HuH-7 (cell line): ENCODE measurements at places on chromosomes 6 and 20.

DNA sequence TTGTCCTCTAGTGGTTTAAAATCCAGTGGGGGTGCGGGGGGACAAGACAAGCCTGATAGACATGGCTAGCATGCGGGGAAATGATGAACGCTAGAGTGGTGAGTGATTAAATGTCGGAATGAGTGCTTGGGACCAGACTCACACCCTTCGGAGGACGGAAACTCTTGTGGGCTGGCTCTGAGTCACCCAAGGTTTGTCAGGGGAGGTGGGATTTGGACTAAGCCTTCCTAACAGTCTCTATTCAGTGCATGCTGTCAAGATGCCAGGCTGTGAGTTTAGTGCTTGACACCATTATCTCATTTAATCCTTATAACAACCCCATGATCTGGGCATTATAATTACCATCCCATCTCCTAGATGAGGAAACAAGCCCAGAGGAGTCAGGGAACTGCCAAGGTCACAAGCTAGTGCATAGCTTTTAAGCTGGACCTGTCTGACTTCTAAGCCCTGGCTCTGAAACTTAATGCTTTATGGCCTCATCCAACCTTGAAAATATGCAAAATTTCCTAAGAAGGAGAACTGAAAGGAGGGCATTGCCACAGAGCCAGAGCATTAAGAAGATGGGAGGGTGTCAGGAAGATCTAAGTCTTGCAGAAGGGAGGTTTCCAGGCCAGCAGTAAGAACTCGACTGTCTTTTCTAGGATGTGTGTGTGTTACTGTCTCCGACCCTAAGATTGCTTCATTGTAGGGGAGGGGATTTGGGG is 168.7 kb upstream of the LRFN2 start:
- no peak for DNase-seq

DNA sequence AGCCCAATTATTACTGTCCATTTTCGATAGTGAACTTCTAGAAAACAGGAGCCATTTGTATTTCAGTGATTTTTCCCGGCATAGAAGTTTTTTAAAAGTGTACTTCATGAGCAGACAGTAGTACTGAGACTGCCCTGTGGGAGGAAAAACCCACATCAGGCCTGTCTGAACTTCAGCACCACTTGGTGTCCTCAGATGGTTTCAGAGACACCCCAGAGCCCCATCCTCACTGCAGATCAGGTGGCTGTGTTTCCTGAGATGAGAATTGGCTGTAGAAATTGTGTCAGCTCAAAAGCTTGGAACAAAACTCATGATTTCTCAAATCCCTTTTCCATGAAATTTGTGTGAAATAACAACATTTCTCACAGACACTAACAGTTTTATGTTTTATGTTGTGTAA is 110.0 kb upstream of the RIN2 start:
- DNase-seq, result no peak

GRCh38 chr6:169989594-169989993 is 238.2 kb downstream of the ERMARD start:
- DNase-seq, result no peak

DNA sequence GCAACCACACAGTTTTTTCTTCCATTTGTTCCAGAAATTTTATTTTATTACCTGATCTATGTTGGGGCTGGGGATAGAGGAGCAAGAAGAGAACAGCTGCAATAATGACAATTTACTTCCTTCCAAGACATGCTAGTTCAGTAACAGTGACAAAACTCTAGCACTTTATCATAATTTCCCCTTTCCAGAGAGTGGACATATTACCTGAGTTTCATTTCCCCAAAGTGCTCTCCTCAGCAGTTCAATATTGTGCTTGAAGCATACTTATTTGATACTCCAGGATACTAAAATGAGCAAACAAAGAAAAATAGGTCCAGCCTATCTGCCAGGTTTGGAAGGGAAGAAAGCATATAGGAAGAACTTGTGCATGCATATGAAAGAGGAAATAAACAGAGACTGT is 157.7 kb downstream of the ID4 start:
- DNase-seq, result no peak

- no peak for DNase-seq
Observed at GRCh38 chr20:50471231-50471630, 39.0 kb upstream of the PTPN1 start.

DNA sequence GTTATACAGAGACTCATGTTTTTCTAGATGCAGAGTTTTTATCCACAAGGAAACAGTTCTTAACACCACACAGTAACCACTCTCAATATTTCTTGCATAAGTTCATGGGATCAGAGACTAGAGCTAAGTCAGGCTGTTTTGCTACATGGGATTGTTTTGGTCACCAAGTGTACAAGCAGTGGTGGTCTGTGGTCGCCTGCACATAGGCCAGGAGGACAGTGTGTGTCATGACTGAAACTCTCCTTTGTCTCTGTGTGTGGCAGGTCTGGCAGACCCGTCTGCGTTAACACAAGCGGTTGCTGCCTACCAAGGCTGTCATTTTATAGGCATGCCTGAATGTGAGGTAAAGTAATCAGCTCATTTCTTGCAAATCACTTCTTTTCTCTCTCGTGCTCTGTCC is 18.9 kb downstream of the WRNIP1 start:
- no peak for DNase-seq
